ENCODE measurements at places on chromosomes 4 and X.

- DNase-seq: peak; percentile 41
These were observed 73.1 kb downstream of the QRFPR start for GRCh38 chr4:121307445-121308327.

- DNase-seq: peak; percentile 66
These were observed 64.5 kb upstream of the WDR1 start for GRCh38 chr4:10180927-10181744.

GRCh38 chr4:49044270-49044669 is 58.2 kb downstream of the CWH43 start:
- DNase-seq: no peak

DNA sequence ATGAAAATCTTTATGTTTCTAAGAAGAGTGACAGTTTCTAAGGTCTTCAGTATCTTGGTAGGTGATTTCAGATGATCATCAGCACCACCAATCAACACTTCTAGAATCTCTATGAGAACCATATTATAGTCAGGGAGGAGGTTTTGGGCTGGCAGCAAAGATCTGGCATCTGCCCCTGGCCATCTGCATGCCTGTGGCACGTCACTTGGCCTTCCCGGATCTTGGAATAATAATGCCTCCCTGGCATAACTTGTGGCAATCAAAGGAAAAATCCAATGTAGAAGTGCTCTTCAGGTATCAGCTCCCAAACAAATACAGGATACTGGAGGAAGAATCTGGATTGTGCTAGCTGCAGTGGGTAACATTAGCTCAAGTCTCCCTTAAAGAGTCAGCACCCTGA is 57.3 kb downstream of the RASL11B start:
- no peak for DNase-seq

DNA sequence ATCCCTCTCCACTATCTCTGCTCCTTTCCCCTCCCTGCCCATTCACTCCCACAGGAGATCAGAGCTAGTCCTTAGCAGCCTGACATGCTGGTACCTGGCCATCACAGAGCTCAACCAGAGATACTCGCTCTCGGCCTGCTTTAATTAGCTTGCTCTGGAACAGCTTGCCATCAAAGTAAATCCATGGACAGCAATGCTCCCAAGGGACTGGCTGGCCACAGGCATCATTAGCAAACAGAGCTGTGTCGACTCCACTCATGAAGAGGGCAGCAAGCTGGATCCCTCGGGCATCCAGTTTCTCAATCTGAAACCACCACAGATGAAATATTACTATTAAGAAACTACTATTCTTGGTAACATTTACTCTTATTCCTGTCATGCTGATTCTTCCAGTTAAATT is 43.4 kb upstream of the PHF8 start:
- peak; percentile 22 for DNase-seq

DNA sequence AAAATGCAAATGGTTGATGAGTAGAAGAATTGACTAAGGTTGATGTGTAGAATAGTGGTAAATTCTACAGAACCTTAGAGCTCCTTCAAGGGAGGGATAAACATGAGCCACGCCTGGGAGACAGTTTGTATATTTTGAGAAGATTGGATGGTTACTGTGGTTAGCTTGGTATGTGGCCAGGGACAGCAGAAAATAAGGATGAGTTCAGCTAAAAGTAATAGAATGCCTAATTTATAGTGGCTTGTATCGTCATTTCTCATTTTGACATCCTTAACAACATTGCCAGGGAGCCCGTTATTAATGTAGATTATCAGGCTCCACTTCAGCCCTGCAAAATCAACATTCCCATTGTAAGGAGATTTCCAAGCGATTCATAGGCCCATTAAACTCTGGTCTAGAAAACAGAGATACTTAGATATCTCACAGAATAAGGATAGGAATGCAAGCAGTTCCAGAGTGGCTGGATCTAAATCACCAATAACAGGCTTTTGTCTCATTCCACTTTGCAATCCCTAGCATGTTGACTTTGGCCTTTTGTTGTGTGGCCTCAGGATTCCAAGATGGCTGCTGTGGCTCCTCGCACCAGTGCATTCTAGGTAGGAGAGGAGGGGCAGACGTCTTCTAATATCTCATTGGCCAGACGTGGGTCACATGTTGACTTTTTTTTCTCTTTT is 6.4 kb upstream of the PTTG2 start:
- peak; percentile 25 for DNase-seq

- DNase-seq: peak; percentile 7
These were observed 42.5 kb upstream of the KCNIP4 start for GRCh38 chr4:21991050-21991449.

- DNase-seq: no peak
These were observed 59.4 kb upstream of the PLAC1 start for GRCh38 chrX:134717698-134718097.

DNA sequence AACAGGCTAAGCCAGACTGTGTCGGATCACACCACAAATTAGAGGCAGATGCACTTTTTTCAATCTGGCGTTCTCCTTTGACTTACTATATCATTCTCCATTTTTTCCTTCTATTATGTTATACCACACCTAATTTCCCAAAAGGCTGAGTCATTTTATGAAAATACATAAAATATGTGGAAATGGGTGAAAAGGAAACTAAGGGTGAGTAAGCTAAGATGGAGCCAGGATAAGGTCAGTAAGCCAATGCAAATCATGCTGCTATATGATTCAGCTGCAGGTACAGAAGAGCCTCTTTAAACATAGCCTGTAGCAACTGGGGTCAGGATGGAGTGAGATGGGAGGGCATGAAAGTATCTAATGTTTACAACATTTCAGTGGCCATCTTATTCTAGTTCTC is 94.0 kb upstream of the TEX13A start:
- DNase-seq: peak; percentile 47

GRCh38 chr4:109321232-109321631 is 18.8 kb upstream of the COL25A1 start:
- DNase-seq: no peak
